ENCODE measurements at places on chromosomes 5 and 9.

- DNase-seq: no peak
These were observed 356.8 kb downstream of the SPOCK1 start for GRCh38 chr5:137142346-137142745.

DNA sequence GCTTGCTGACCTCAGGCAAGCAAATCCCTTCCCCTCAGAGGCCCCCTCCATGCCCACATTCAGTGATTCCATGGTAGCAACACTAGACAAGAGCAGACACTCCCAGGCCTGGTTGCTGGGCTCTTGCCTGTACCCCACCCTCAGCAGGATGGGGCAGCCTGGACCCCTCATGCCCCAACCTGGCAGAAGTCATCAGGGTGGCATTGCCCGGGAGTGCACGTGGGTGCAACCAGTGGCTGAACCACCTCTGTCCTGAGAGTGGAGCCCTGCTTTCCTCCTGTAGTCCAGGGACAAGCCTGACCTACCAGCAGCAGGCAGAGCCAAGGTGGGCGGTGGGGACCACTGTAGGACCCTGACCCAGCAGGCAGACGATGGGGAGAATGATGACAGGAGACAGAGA lies 65.8 kb upstream of the TBC1D2 start:
- no peak for DNase-seq

DNA sequence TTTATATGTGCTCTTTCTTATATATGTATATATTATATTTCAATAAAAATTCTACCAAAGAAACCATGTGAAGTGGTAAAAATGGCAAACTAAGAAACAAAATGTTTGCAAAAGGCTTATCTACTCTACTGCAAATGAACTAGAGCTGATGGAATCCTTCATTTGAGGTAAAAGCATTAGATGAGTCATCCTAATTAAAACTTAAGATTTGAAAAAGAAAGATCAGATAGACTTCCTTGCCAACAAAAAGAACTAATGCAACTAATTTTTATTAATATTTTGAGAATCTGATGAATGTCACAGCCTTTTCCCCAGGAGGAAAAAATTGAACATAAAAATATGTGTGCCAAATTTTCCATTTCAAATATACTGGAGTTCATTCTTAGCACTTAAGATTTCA lies 84.1 kb upstream of the SLCO4C1 start:
- DNase-seq: no peak

GRCh38 chr5:82358457-82358856 lies 80.3 kb upstream of the RPS23 start:
- DNase-seq: no peak

DNA sequence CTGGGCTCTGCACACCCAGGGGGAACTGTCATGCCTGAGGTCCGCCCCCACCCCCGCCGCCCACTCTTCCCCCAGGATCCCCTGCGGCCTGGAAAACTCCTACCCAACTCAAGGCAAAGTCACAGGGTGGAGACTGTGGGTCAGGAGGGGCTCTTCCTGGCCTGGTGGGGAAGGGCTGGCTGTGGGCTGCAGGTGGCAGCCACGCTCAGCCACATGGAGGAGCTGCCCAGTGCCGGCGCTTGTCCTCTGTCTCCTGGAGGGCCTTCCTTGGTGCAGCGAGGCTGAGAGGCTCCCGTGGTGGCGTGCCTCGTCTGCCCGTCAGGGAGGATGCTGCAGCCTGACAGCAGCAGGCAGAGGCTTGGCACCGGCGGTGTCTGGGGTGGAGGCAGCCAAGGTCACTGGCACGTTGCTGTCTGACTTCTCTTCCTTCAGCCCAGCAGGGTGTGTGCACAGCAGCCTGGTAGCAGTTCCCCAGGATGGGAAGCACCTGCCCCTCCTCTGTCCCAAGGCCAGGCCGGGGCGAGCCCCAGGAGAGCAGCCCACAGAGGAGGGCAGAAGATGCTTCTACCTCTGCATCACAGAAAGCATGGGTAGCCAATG lies 78.1 kb downstream of the ADAMTS2 start:
- no peak for DNase-seq

DNA sequence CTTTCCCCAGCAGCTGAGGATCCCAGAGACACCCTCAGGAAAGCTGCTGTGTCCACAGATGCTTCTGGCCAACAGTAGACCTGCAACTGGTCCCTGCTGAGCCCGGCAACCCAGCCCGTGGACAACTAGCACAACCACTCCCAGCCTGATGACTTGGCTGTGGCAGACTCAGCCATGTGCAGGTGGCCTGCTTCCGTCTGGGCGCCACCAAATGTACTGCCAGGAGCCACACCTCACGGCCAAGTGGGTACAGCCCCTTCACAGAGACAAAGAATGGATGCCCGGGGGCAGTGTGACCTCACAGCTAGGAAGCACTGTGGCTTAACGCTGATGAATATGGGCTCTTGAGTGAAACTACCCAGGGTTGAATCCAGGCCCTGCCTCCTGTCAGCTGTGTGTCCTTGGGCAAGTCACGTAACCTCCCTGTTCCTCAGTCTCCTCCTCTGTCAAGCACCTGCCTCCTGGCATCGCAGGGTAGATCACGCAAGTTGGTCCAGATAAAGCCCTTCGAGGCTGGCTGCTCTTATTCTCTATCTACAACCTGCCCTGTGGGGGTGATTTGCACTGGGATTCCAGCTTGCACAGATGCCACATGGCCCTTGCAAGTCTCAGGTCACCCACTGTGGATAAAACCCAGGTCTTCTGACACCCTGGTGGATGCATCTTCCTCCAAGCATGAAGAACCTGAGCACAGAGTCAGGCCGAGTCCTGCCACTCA lies 225.0 kb downstream of the PBX3 start:
- no peak for DNase-seq

DNA sequence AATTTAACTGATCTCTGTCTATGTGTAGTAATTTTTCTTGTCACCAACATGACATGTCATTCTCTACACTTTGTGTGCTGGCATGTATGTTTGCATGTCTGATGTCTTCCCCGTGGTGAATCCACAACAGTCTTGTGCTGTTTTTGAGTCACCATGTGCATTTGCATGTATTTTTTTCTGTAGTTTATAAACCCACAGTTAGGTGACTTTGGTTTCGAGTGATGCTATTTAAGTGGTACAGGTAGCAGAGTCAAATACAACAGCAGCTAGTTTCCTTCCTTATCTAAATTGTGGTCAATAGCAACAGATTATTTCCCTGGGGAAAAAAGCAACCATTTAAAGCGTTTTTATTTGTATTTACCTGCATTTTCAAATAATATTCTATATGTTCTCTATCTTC lies 89.9 kb upstream of the FSD1L start:
- no peak for DNase-seq

GRCh38 chr9:110776221-110776620 lies 107.6 kb downstream of the MUSK start:
- no peak for DNase-seq

GRCh38 chr5:121408778-121409177 lies 442.9 kb upstream of the FTMT start:
- DNase-seq: no peak

DNA sequence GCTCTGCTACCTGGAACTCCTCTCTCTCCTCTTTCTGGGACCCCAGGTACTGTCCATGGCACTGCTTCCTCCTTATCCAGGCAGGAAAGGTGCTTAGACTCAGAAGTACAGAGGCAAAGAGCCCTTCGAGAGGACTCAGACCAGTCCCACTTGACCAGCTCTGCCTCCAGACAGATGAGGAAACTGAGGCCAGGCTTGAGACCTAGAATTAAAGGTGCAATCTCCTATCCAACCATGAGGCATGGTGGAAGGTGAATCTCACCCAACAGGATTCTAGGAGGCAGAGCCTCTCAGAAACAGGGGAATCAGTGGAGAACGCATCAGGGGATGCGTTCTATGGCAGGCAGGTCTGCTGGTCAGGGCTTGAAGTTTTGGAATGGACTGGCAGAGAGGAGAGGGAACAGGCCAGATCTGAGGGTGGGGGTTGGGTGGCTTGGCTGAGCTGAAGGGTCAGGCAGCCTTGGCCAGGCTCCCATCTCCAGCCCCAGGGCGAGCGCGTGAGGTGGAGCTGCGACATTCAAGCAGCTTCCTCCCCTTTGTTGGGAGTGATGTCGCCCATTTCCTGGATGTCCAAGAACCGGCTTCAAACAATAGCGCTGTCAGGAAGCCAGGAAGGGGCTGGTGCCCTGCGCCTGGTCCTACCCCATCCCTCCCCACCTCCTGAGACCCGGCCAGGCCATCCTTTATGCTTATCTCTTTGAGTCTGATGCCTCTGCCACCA lies 26.2 kb downstream of the NDUFA8 start:
- no peak for DNase-seq

DNA sequence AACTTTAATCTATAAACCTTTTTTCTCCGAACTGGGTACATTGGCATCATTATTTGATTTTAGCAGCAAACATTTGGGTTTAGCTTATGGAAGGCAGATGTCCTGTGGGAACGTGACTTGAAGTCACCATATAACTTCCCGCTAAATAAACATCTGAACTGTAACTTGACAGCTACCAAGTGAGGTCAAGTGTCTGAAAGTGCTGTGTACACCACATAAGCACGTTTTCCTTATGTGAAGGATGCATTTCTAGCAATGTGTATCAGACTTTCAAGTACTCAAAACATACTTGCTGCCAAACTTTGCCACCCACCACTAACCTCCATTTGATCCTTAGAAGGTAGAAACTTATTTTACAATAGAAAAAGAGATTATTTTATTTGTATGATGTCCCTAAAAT lies 35.7 kb downstream of the SLC1A3 start:
- no peak for DNase-seq

- no peak for DNase-seq
These were observed 318.4 kb upstream of the PANK3 start for GRCh38 chr5:168897387-168898122.

DNA sequence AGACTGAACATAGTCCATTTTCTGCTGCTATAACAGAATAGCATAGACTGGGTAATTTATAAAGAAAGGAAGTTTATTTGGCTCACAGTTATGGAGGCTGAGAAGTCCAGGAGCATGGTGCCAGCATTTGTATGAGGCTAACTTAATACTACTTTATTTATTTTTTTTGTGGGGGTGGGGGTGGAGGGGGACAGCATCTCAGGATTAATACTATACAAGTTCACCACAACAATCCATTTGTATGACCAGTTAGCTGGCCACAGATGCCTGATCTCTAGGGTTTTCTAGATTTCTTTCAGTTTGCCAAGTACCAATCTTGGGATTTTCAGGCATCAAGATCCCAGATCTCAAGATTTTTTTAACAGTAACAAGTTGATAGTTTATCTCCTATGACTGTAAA lies 20.3 kb downstream of the ANGPTL2 start:
- no peak for DNase-seq

- DNase-seq: no peak
These were observed 22.0 kb upstream of the LVRN start for GRCh38 chr5:115940080-115940810.

DNA sequence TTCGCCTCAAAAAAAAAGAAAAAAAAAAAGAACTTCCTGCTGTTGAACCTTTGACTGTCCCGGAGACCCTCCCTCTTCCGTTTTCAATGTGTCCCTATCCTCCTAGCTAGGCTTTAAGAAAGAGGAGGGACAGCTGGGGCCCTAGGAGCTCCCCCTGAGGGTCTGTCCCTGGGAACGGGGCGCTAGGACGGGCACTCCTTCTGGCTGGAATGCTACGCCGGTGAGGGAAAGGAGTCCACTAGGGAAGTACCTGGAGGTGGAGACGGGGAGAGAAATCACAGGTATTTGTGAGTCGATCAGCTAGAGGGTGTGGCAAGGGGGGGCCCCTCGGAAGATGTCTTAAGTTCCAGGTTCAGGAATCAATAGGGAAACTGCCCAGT lies 4.6 kb downstream of the SIT1 start:
- no peak for DNase-seq

- no peak for DNase-seq
These were observed 132.5 kb downstream of the OLFM1 start for GRCh38 chr9:135219676-135220600.

GRCh38 chr5:89047571-89047970 lies 164.6 kb upstream of the MEF2C start:
- no peak for DNase-seq

- DNase-seq: no peak
These were observed 9.9 kb downstream of the HSPA9 start for GRCh38 chr5:138565100-138565821.

GRCh38 chr9:90702441-90702955 lies 59.9 kb upstream of the DIRAS2 start:
- no peak for DNase-seq

DNA sequence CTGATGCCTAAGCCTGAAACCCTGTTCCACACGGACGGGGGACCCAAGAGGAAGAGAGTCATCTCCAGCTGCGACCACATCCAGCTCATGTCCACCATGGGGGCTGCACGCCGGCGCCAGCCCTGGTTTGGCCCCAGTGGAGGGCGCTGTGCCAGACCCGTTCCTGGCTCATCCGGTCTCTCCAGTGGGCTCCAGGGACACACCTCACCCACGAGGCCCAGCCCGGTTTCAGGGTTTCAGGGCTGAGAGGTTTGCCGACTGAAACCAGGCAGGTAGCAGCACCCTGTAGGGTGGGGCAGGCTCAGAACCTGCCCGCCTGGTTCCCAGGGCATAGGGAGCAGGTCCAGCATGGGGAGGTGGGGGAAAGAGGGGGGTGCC lies 71.4 kb upstream of the STXBP1 start:
- no peak for DNase-seq

- no peak for DNase-seq
These were observed 259.8 kb downstream of the NDUFS4 start for GRCh38 chr5:53820119-53820801.

- DNase-seq: no peak
These were observed 22.8 kb upstream of the FOXB2 start for GRCh38 chr9:76996700-76997099.

- no peak for DNase-seq
These were observed 7.2 kb downstream of the PDLIM4 start for GRCh38 chr5:132264546-132265335.

- DNase-seq: peak; percentile 3
These were observed 106.2 kb downstream of the KLHL3 start for GRCh38 chr5:137629646-137630045.

DNA sequence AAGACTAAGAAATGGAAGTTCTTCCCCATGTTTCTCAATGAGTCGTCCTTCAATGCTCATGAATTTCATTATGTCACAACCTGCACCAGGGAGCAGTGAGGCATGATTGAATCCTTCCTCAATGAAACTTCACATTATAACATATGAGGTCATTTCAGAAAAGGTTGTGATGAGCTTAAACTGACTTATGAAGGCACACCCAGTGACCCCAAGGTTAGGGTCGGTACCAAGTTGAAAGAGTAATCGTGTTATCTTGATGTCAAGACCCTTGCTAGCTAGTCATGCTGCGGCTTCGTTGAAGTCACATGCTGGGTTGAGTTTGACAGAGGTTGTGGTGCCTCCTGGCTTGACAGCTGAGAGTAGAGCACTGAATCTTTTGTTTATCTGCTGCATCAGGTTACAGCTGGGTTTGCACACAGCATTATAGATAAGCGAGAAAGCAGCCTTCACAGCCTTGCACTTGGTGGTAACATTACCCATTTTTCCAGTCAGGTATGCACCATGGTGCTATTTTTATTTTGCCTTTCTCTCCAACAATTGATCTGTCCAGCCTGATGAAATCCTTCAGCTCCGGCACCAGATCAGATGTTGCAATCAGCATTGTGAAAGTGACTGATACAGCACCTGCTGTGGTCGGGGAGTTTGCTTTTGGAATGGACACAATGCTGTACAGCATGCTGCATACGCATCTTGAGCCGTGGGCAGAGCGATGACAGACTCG lies 133.2 kb downstream of the ERCC6L2 start:
- DNase-seq: no peak

GRCh38 chr9:130129432-130130061 lies 42.7 kb upstream of the NCS1 start:
- DNase-seq: no peak

GRCh38 chr5:40291338-40291737 lies 388.4 kb upstream of the PTGER4 start:
- no peak for DNase-seq
